Activated CD4-positive, alpha-beta T cell treated with anti-CD3 and anti-CD28 coated beads for 24 hours (primary cell): ENCODE measurements at places on chromosomes 12 and 14.

DNA sequence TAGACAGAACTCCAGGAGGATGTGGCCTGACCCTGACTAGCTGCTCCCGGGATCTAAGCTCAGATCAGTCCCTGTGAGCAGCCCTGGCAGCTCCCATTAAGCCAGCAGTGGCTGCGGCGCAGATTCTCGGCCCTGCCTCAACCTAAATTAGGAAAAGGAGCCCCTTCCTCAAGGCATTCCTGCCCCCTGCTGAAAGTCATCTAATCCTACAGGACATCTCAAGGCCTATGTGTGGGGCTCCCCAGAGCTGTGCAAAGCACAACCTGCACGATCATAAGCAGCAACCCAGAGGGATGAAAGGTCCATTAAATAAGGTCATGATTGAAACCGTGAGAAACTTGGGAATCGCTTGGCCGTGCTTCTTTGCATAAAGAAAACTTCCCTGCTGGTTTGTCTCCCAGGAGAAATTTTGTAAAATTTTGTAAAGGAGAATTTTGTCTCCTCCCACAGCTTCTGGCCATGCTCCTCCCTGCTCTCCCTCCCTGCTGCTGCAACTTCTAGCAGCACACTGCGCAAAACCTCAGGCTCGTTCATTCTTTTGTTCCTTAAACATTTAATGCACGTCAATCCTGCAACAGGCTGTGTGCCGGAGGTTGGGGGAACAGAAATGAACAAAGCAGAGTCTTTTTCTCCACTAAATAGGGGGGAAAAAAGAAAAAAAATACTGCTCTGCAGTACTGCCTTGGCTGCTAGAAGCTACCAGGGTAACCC is 96.6 kb upstream of the SLC35F4 start:
- no peak for DNase-seq

GRCh38 chr14:65387628-65388027 is 24.9 kb upstream of the FUT8 start:
- no peak for DNase-seq

GRCh38 chr12:31029916-31030562 is 43.6 kb upstream of the DDX11 start:
- DNase-seq = no peak

- DNase-seq = no peak
These were observed 184.0 kb upstream of the SYT1 start for GRCh38 chr12:78680596-78680995.

GRCh38 chr14:69351911-69352310 is 46.2 kb downstream of the ERH start:
- no peak for DNase-seq

DNA sequence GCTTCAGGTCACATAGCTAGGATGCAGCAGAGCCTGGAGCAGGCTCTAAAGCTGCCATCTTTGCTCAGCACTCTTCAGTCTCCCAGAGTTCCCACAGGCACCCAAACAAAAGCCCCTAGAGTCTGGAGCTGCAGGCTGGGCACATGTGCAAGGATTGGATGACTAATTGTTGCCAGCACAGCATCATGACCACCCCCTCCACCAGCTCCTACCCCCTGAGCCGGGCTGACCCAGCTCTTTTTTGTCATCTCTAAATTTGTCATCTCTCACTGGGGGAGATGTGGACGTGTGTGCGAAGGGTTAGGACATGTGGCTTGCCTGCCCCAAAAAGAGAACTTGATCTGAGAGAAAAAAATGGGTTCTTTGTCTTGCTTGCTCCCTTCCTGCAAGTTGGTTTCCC is 4.3 kb upstream of the MMP19 start:
- DNase-seq = no peak

GRCh38 chr12:1047898-1048660 is 57.1 kb downstream of the ERC1 start:
- no peak for DNase-seq

DNA sequence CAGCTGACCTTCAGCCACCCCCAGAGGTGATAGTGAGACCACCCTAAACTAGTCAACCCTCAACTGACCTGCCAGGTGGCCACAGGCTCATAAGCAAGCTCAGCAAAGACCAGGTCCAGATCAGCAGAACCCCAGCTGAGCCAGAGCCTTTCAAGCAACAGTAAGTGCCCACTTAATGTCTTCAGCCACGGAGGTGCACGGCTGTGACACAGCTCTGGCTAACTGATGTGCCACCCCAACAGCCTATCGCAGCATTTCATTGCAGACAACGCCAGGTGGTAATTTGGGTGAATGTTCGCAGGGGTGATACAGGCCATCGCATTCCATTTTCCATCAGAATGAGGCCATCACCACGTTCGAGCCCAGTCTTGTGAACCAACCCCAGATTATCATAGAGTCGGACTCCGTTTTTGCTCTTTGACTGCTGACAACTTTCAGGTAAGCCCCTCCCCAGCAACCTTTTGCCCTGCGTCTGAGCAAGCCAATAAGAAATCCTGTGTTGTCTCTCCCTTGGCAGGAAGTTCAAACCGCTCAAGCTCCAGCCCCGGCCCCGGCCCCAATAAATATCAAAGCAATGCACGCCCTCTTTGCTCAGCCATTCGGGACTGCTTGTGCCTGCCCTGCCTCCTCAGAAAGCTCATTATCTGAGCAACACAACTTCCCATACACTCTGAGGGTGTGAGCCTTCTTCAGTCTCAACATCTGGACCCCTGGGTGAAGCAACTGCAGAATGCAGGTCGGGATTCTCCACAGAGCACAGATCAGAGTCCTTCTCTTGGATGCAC is 44.4 kb downstream of the JAG2 start:
- DNase-seq = no peak

DNA sequence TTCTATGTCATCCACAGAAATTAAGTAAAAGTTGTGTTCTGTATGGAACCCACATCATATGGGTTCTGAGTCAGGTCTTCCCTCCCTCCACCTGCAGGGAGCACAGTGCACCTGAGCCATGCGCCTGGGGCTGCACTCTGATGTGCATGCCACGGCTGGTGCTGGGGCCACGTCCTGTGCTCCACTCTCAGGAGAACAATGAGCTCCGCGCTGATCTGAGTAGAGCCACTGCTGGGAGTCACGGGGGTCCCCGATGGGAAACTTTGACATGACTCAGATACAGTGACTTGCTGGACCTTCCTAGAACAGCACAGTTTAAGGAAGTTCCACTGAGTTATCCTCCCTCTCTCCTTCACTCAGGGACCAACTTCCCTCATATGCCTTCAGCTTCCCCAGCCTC is 683.4 kb downstream of the TMEM121 start:
- no peak for DNase-seq

DNA sequence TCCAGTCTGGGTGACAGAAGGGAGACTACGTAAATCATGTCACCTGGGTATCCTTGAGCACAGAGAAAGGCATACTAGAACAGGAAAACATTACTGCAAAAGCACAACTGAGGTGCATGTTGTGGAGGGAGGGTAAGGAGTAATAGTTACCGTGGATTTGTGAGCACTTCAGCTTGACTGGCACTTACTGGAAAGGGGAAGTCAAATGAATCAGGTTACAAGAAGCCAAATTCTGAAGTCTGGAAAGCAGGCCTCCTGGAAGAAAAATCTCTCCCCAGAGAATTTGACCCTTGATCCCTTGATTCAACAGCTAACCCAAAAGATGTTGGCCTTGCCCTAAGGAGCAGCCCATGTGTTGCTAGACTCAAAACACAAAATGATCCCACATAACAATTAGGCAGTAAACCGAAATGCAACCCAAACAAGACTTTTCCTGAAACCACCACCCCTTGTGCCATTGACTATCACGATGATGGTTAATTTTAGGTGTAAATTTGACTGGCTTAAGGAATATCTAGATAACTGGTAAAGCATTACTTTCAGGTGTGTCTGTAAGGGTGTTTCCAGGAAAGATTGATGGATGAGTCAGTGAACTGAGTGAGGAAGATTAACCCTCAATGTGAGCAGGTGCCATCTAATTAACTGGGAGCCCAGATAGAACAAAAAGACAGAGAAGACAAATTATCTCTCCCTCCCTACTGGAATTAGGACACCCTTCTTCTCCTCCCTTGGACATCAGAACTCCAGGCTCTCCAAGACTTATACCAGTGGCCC is 108.8 kb downstream of the SLC25A21 start:
- DNase-seq = no peak

GRCh38 chr12:47473091-47473490 is 232.7 kb downstream of the RPAP3 start:
- DNase-seq = no peak
